Activated T-helper 1 cell treated with anti-CD3 and anti-CD28 coated beads, Interleukin-12 subunit alpha, Interleukin-12 subunit beta, Interleukin-2, Interleukin-4 antibody, amounts not matched to agents 30 ng/mL and 10 ng/mL and 1 ng/mL, durations not matched to agents 14 hours and 24 hours and 36 hours (primary cell): ENCODE measurements at places on chromosomes 6 and 20. TPM values are rescaled to one million over a fixed set of nuclear protein-coding genes. Genes with fewer than 3 reads are reported as not detected.

Gene C2
- total RNA-seq, result 0.88 and 1.6 TPM in 2 replicates

Gene ANKRD6
- total RNA-seq, result 1.3 and 2.3 TPM in 2 replicates

Gene FNDC1
- 0.02 TPM in 1 of 2 replicates, not detected in the other for total RNA-seq

Gene CNR1
- not detected in 2 replicates for total RNA-seq

- no peak for DNase-seq
Measured at GRCh38 chr6:7644417-7644816, 54.4 kb downstream of the SNRNP48 start.

DNA sequence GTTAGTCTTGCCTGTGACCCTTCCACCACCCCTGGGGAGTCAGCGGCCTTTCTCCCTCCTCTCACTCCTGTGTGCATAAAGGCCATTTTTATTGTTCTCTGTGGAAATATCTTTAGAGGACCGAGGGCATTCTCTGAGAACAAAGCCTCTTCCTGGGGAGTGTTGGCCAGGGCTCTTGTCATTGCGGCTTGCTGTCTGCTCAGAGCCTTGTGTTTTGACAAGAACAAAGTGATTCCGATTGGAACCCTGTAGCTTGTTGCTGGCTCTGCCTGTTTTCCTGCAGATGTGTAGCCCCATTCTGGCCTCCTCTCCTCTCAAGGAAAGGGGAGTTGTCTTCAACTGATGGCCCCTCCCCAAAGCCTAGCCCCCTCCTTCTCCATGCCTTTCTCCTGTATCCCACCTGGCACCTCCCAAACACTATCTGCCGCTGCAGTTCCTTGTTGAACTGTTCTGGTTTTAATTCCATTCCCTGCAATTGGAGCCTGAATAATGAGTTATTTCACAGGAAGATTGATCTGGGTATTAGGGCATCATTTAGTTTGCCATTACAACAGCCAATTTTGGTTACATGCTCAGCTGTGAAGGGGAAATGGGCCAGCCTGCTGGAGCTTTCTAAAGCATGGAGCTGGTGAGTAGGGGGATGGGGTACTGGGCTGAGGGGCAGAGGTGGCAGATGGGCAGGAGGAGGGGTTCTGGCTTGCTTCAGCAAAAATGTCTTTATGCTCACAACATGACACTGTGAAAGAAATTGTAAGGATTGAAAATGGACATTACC lies 252.5 kb downstream of the LRFN2 start:
- DNase-seq, result no peak

DNA sequence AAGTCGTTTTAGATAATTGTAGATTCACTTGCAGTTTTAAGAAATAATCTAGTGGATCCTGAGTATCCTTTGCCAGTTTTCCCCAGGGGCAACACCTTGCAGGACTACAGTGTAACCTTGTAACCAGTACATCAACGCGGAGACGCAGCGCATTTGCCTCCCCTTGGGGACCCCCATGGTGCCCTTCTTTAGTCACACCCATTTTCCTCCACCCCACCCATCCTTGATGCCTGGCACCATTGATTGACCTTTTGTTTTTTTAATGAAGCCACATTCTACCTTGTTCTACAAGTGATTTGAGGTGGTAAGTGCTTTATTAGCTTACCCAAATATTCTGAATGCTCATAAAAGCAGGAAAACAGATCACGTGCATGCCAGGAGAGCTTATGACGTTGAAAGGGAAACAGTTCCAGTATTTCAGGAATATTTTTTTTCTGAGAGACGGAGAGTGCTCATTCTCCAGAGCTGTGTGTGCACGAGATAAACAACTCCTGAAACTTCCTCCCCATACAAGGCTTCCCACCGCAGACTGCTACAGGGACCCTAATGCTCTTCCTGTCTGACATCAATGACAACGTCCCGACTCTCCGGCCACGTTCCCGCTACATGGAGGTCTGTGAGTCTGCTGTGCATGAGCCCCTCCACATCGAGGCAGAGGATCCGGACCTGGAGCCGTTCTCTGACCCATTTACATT lies 35.7 kb downstream of the CDH26 start:
- no peak for DNase-seq

- no peak for DNase-seq
Measured at GRCh38 chr6:15690510-15690909, 27.7 kb upstream of the DTNBP1 start.

DNA sequence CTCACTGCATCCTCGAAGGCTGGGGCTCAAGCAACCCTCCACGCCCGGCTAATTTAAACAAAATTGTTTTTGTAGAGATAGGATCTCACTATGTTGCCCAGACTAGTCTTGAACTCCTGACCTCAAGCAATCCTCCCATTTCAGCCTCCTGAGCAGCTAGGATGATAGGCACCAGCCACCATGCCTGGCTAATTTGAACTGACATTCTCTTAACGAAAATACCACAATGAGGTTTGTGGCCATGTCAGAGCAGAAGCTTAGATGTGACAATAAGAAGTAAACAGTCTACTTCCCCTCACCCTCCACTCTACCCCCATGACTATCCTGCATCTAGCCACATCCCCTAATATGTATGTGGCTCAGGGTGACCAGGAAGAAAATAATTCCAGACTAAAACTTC lies 74.8 kb upstream of the PLCB4 start:
- no peak for DNase-seq

GRCh38 chr6:56848105-56848504 lies 106.8 kb upstream of the BEND6 start:
- DNase-seq, result no peak

DNA sequence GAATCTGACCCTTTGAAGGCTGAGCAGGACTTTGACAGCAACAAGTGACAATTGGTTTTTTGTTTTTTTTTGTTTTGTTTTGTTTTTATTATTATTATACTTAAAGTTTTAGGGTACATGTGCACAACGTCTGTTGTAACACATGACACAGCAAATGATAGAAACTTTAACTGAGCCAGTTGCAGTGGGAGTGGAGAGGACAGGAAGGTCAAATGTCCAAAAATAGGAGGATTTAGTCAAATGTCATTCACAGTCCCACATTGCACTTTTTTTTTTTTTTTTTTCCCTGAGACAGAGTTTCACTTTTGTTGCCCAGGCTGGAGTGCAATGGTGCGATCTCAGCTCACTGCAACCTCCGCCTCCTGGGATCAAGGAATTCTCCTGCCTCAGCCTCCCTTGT lies 223.0 kb downstream of the HIVEP2 start:
- DNase-seq, result no peak
